Muscle of back (tissue), 13 donors: ENCODE measurements at places on chromosomes 12 and 14. TPM values are rescaled to one million over a fixed set of nuclear protein-coding genes. Genes with fewer than 3 reads are reported as not detected.

- DNase-seq, result no peak
Observed at GRCh38 chr12:115771065-115771464, 506.4 kb downstream of the MED13L start.

DNA sequence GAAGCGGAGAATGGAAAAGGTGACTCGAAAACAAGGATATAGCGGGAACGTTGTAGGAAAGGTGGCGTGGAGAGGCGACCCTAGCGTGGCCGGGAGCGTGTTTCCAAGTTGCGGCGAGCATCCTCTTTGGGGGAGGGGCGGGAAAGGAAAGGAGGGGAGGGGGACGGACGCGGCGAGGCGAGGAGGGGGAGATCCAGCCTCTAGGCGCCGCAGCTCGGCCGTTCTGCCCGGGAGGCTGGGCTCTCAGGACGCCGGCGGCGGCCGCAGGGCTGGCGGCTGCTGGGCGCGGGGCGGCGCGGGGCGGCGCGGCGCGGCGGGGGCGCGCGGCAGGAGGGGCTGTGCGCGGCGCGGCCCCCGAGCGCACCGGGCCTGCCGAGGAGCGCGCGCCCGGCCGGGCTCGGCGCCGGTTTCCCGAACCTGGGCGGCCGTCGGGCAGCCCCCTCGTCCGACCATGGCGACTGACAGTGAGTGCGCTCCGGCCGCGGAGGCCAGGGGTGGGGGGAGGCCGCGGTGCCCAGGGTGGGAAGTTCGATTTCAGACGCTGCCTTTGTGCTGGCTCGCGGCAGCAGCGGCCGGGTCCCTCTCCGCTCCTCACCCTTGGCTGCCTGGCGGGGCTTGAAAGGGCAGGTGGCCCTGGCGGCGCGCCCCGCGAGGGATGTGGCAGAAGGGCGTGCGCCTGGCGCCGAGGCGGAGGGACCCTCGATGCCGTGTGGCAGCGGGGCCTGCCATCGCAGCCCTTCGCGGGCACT lies 50.3 kb downstream of the SNAPC1 start:
- DNase-seq, result no peak

GRCh38 chr12:1205512-1206060 lies 214.6 kb downstream of the ERC1 start:
- no peak for DNase-seq

DNA sequence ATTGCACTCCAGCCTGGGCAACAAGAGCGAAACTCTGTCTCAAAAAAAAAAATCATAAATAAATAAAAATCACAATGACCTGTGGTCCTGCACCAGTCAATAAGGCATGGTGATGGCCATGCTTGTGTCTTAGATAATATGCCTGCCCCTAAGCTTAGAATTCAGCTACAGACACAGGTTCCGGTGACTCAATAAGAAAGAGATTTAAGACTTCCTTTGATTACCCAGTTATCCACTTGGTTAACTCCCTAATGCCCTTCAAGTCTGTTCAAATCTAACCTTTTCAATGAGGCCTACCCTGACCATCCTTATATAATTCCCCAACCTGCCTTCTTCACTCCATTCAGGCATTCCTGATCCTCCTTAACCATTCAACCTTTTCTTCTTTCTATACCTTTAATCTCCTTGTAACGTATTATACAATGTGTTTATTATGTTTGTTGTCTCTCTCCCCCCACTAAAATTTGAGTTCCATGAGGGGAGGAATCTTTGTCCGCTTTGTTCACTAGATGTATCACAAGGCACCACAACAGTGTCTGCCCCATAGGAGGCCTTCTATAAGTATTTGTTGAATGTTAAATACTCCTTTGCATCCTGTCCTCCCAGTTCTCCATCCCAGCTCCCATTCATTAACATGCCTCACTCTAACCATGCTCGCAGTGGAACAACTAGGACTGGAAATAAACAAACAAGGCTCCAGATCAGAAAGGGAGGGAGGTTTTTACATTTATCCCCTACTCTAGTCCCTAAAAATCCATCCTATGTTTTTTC lies 8.9 kb downstream of the MAP4K5 start:
- no peak for DNase-seq

- DNase-seq, result no peak
Observed at GRCh38 chr12:125149160-125150108, 84.2 kb downstream of the AACS start.

DNA sequence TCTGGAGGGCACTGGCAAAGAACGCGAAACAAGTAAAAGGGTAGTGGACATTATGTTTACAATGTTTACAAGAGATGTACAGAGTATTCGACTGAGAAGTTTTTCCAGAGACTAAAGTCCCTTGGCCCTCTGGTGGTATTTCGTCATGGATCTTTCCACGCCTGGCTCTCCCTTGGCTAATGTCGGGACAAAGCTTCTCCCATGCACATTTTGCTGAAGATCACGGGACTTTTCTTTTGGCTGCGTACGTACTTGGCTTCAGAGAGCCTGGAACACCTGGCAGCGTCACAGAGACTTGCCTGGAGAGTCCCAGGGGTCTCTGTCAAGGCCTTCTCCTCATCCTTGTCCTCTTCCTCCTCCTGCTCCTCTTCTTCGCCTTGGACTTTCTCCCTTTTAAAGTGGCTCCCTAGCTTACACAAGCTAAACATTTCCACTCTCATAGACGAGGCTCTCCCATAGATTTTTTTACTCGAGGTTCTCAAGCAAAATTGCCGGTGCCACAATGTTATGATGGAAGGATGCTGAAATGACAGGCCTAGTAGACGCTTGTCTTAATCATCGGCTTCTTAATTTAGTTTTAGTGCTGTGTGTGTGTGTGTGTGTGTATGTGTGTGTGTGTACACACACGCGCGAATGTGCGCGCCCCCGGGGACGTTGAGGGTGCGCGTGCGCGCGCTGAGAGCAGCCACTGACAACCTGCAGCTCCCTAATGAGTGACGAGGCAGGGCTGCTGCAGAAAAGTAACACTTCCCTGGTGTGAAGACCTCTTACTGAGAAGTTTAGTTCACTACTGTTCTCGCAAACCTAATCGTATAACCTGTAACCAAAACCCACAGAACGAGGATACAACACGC lies 4.9 kb upstream of the FOXG1 start:
- peak; percentile 11 for DNase-seq

GRCh38 chr12:105986779-105987684 lies 151.7 kb downstream of the NUAK1 start:
- no peak for DNase-seq

GRCh38 chr14:61646366-61647116 lies 48.8 kb upstream of the HIF1A start:
- no peak for DNase-seq

DNA sequence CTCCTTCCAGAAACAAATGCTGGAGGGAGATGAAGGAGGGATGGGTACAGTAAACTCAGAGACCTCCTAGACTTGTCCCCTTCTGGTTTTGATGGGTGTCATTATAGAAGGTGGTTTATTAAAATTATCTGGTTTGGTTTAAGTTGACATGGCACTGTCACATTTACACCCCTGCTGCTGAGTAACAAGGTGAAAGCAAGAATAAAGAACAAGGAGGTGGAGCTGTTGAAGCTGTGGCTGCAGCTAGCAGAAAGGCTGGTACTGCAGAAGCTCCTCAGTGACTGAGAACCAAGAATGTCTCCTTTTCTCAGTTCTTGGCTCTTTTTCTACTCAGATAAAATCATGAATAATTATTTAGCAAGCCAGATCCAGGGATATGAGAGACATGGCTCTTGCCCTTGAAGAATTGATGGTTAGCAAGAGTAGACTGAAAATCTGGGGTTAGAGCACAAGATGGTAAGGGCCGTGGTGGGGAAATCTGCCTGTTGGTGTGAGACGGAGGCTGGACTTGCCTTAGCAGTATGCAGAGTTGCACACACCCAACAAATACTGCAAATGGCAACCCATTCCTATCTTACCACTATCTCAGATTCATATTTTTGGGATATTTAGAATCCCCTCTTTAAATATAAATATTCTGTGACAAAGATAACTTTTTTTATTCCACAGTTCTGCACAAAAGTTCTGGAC lies at the start of gene GZMH:
GZMH (minus strand) TSS at position 31 of the 690 bp plus-strand sequence. CDS start 72 bp downstream, outside the sequence.
- no peak for DNase-seq

GRCh38 chr12:19967431-19967830 lies 400.9 kb upstream of the PDE3A start:
- no peak for DNase-seq

- peak; percentile 55 for DNase-seq
Observed at GRCh38 chr12:49357103-49357678, 10.1 kb upstream of the SPATS2 start.

DNA sequence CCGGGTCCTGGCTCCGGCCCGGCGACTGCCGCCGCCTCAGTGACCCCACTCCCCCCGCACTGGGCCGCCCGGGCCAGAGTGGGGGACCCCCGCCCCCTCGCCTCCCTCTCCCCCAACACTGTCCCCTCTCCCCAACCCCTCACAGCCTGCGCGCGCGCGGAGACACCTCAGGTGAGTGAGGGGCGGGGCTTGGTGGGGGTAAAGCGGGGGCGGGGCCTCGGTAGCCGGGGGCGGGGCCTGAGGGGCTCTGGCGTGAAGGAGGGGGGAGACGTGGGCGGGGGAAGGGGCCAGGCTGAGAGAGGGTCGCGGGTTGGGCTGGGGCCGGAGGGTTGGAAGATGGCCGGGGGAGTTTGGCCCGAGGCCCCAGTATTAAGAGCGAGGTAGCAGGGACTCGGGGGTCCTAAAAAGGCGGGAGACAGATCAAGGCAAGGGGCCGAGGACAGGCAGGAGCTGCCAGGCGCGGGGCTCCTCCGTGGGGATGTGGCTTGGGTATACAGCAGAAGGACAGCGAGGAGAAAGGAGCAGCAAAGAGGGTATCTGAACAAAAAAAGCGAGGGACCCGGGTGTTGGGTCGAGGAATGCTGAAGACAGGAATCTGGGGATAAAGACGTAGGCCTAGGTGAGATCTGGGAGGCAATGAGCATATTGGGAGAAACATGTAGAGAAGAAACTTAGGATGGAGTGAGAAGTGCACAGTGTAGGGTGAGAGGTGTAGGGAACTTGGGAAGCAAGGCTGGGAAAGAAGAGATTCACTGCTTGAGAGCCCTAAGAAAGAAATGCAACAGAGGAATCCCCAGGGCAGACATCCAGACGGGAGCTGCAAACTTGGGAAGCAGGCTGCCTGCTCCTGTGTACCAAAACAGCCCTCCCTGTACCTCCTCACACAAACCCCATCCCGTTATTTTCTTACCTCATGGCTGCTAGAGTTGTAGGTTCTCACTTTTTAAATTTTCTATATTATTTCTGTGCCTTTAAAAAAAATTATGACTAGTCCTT lies 10.8 kb downstream of the SUOX start:
- peak; percentile 13 for DNase-seq

GRCh38 chr14:75401361-75401760 lies 26.5 kb upstream of the JDP2 start:
- DNase-seq, result peak; percentile 81

- DNase-seq, result no peak
Observed at GRCh38 chr14:52342849-52343596, 28.9 kb downstream of the PTGER2 start.

- DNase-seq, result no peak
Observed at GRCh38 chr12:121958541-121959240, 40.3 kb downstream of the CFAP251 start.

DNA sequence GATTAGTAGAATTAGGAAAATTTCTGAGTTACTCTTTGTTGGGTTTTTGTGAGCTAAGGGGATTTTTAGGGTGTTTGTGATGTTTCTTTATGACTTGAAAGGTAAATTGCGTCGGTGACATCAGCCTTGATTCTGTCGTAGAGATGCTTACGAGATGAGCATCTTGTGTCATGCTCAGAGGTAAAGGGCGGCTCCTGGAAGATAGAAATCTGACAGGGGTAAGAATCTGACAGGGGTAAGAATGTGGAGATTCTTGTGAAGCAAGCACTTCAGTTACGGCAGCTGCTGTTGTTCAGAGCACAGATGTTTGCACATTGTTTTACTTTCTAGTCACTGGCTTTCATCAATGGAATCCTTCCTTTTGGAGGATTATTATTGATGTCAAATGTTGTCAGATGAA lies 22.5 kb downstream of the EML1 start:
- no peak for DNase-seq

DNA sequence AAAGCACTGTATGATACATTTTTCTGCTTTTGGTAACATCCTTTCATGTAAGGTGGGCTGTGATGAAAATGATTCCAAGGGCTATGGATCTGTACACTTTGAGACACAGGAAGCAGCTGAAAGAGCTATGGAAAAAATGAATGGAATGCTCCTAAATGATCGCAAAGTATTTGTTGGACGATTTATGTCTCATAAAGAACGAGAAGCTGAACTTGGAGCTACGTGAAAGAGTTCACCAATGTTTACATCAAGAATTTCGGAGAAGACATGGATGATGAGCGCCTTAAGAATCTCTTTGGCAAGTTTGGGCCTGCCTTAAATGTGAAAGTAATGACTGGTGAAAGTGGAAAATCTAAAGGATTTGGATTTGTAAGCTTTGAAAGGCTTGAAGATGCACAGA lies 22.1 kb upstream of the SRGAP1 start:
- DNase-seq, result peak; percentile 56

DNA sequence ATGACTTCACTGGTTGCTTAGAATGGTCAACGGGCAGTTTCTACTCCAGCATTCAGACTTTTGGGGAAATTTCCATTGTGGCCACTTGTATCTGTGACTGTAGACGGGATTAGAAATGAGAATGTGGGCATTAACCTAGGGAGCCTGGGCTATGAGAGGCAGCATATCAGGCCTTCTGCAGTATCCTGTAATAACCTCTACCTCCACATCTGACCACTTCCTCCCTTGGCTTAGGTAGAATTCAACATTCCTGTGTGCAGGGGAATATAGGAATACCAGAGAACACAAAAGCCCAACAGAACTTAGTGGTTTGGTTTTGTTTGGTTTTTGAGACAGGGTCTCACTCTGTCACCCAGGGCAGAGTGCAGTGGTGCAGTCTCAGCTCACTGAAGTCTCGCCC lies 76.4 kb upstream of the HOXC13 start:
- DNase-seq, result no peak

DNA sequence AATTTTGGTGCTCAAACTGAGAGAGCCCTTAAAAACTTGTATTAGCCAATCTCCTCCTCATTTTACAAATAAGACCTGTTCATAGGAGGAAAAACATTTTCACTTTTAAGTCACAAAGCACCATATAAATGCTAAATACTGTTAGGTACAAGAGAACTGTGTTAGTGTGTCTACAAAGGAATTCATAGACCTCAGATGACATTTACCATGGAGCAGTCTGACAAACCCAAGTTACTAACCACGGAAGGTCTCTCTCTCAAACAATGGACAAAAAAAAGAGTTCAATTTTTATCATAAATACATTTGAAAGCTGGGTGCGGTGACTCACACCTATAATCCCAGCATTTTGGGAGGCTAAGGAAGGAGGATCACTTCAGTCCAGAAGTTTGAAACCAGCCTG lies 10.0 kb downstream of the SBNO1 start:
- no peak for DNase-seq

Gene KRT78
- not detected for polyA plus RNA-seq

Gene INHBE
- 0.83 TPM for polyA plus RNA-seq

Gene GDF3
- 0.13 TPM for polyA plus RNA-seq

Gene MYO1A
- polyA plus RNA-seq, result not detected

Gene HOXC6
- polyA plus RNA-seq, result 9.7 TPM

Gene LGALS3
- 31.1 TPM for polyA plus RNA-seq
